Stimulated activated CD4-positive, alpha-beta T cell treated with anti-CD3 and anti-CD28 coated beads, Interleukin-15, amount 100 ng/mL, for 1 hour (primary cell): ENCODE measurements at places on chromosomes 1 and 21.

DNA sequence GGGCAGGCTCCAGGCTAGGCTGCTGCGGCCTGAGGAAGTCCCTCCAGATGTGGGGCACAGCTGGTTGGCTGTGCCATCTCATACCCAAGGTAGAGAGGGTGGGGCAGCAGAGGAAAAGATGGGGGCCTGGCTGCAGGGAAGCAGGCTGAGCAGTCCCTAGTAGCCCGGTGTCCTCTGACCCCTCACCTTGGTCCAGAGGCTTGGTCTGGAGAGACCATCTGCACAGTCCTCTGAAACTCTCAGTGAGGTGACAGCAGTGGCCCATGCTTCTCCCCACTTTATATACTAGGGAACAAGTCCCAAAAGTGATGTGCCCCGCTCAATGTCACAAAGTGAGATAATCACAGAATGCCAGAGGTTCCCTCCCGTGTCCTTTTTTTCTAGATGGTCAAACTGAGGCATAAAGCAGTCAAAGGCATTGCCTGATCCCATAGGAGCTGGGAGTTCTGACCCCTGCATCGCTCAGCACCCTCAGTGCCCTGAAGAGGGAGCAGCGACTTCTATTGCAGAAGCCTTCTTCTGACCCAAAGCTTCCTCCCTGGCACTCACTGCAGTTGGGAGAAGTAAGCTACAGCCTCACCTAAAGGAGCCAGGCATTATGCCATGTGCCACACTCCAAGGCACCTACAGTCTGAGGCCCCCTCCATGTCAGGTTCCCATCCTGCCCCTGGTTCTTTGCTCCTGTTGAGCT is 45.5 kb downstream of the TRABD2B start:
- no peak for DNase-seq

GRCh38 chr21:34781526-34781925 is 112.7 kb downstream of the CLIC6 start:
- DNase-seq = no peak

- DNase-seq = no peak
Measured at GRCh38 chr1:232452117-232452516, 177.8 kb downstream of the SIPA1L2 start.

GRCh38 chr1:202275061-202275770 is 66.5 kb downstream of the UBE2T start:
- DNase-seq = no peak

DNA sequence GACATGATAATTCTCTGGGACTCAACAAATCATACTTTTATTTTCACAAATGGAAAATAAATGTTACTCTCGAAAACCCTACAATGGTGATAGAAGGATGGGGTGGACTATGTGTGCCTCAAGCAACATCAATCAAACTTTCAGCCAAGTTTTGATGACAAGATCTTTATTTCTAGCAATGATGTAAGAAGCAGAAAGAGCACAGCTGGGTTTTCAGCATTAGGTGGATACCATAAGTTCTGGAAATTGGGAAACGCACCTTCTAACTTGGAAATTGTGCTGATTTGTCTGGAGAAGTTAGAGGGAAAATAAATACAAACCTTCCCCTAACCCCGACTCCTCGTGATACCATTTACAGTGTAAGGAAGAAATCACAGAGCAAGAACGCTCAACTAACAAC is 320.3 kb downstream of the PAPPA2 start:
- no peak for DNase-seq

DNA sequence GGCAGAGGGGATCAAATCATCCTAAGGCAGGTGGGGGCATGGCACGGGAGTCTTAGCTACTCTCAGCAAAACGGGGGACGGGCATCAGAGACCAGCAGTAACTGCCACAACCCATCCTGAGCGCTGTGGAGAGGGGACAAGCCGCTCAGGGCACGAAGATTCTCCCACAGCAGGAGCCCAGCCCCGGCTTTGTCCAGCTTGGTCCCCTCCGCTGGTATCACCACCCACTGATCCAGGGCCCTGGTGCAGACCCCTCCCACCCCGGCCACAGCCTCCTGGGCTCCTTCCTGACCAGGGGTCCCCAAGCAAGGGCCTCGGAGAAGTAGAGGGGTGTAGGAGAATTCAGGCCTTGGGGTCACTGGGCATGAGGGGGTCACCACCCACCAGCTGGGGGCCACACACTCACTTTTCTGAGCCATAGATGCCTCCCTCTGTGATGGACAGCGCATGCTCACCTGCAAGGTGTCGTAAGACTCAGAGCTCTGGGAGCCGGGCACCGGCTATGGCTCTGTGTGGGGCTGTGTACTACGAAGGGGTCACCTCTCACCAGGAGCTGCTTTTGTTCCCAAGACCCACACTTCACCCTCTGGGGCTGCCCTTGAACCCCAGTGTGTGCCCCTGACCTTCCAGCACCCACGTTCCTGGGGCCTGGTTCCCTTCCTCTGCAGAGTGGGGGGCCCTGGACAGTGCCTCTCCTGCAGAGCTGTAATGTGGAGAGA is 2.3 kb upstream of the SMIM1 start:
- no peak for DNase-seq

- no peak for DNase-seq
Measured at GRCh38 chr1:192435704-192436103, 118.9 kb downstream of the RGS21 start.

GRCh38 chr1:11600836-11601235 is 53.4 kb downstream of the FBXO2 start:
- no peak for DNase-seq

DNA sequence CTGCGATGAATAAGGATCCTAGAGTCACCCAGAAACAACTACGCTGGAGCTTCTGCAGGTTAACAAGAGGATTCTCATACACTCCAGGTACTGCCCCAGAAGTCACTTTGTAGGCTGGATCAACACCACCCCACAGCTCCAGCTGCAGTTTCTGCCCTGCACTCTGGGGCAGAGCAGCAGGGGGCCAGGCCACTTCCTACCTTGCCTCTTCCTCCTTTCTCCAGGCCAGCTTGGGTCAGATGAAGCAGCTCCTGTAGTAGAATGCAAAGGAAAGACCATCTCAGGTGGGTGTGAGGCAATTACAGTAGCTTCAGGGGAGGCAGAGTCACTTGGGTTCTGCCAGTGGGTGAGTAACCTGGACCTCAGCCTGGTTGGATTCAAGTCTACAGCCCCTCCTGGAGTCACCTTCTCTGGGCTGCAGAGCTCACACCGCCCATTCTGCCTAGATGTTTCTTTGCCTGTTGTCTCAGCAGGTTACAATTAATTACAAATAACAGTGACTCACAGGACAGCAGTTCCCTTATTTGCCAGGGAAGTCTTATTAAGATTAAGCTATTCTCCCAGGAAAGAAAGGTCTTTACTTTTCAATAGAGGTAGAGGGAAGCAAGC is 24.4 kb upstream of the BCAR3 start:
- no peak for DNase-seq

DNA sequence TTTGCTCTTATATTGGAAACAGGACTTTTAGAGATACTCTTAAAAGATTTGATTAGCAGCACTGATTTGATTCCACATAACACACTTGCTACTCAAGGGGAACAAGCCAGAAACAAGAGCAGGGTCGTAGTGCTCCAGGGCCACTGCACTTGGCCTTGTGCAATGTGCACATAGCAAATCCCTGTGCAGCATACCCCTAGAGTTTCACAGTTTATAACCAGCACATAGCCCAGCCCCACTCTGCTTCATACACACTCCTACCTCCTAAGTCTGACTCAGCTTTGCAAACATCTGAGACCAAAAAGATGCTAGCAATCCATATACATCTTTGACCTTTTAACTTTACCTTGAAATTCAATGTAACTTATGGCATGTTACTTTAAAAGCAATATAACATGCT is 157.6 kb downstream of the VAV3 start:
- DNase-seq = no peak

GRCh38 chr1:46019348-46019747 is 113.1 kb downstream of the PIK3R3 start:
- no peak for DNase-seq

GRCh38 chr1:98368995-98369394 is 292.5 kb upstream of the SNX7 start:
- no peak for DNase-seq

GRCh38 chr1:15258833-15259621 is 12.0 kb downstream of the FHAD1 start:
- DNase-seq = no peak

GRCh38 chr1:192986110-192986747 is 72.9 kb downstream of the UCHL5 start:
- DNase-seq = peak; percentile 7

DNA sequence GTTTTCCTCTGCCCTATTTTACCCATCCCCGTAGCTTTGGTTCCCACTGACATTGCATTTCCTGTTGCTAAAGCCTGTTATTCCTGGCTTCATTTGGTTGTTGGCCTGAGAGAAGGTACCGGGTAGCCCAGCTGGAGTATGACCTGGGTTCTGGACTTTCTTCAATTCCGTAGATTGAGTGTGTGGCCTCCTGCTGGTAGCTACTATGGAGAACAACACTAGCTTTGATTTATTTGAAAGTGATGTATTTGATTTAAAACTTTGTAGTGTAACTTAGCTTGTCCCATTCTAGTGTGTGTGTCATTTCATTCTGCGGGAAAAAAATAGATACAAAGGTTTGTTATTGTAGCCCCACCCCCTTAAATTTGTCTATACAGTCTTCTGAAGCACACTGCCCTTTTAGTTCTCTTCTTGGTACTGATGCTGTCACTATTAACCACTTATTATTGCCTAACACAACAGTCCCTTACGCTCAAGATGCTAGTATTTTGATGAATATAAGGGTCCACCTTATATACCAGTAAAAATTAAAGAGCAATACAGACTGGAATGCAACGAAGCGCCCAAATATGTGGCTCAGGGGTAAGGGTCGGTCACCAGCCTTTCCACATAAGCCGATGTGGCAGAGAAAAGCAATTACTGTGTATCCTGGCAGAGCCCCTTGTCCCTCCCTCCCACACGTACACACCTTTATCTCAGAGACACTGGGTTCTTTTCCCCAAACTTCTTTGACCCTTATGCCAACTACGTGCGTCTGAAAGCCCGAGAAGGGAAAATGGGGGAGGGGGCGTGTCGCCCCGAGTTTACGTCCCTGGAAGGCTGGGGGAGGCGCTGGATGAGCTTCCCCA is 643 bp upstream of the MOV10 start:
- DNase-seq = no peak
